ENCODE measurements at places on chromosomes 4 and X.

- DNase-seq = no peak
Measured at GRCh38 chr4:124234771-124235170, 477.8 kb downstream of the ANKRD50 start.

DNA sequence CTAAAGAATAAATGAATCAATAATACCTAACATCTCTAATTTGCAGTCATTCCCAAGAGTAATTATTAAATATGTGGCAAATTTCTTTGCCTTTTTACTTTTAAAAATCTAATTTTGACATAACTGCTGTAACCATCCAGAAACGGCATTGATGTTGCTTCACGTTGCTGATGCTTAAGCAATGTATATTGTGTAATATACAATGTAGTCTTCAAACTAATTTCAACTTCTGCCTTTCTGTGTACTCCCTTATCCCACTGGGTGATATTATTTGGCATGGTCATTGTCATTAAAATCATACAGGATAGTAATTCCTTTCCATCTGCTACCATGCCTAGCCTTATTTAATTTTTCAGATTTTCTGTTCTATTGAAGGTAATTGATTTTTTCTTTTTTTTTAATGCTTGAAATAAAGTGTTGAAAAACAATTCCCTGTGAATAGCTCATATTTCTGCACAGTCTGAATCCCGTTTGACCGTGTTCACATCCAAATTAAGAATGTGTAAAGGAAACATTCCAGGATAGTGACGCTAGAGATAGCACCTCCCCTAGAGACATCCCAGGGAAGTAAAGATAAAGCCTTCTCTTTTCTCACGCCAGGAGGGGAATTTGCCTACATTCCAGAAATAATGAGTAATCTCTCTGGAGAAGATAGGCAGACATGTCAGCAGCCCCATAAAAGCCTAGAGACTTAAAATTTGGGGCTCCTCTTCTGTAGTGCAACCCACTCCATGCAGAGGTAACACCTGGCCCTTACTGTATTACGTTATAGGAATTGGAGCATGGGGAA, 8.6 kb downstream of the FAM200B start:
- no peak for DNase-seq

- no peak for DNase-seq
Measured at GRCh38 chrX:136417806-136418205, 69.9 kb upstream of the BRS3 start.

DNA sequence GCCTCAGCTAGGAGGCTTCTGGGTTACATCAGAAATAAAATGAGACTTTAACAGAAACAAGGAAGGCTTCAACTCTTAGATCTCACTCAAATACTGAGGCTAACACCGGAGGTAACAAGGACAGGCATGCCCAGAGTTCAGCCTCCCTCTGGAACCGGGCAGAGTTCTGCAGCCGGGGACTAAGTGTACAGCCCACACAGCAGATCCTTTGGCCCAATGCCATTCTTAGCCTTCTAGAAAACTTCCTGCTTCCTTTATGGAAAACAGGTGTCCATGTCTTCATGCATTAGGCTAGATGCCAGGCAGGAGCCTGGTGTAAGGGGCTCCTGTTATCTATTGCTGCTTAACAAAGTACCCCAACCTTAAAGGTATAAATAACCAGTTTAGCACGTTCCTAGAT, 369.7 kb downstream of the BCOR start:
- no peak for DNase-seq

- no peak for DNase-seq
Measured at GRCh38 chr4:168662297-168662984, 165.6 kb downstream of the PALLD start.

DNA sequence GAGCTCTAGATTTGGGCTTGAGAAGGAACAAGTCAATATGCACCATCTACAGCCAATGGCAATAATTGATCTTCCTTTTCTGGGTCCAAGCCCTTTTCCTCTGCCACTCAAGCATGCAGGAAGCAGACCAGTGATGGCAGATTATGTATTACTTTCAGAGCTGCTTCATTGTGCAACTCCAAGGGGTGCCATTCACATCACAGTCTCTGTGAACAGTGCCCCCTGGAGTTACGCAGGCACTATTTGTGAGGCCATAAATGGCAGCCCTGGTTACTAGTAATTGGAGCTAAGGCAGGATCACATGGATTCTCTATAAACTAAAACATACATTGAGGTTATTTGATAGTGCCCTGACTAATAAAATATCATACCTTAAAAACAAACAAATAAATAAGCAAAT, 313.4 kb upstream of the SLC7A11 start:
- DNase-seq = no peak

GRCh38 chr4:134708616-134709015, 507.0 kb upstream of the PABPC4L start:
- no peak for DNase-seq

DNA sequence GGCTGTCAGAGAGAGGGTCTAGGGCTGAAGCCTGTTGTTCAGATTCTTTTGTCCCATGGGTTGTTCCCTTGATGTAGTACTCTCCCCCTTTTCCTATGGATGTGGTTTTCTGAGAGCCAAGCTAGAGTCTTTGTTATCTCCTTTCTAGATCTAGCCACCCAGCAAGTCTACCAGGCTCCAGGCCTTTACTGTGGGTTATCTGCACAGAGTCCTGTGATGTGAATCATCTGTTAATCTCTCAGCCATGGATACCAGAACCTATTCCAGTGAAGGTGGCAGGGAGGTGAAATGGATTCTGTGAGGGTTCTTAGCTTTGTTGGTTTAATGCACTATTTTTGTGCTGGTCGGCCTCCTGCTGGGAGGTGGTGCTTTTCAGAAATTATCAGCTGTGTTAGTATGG, 109.5 kb downstream of the PRR32 start:
- no peak for DNase-seq

DNA sequence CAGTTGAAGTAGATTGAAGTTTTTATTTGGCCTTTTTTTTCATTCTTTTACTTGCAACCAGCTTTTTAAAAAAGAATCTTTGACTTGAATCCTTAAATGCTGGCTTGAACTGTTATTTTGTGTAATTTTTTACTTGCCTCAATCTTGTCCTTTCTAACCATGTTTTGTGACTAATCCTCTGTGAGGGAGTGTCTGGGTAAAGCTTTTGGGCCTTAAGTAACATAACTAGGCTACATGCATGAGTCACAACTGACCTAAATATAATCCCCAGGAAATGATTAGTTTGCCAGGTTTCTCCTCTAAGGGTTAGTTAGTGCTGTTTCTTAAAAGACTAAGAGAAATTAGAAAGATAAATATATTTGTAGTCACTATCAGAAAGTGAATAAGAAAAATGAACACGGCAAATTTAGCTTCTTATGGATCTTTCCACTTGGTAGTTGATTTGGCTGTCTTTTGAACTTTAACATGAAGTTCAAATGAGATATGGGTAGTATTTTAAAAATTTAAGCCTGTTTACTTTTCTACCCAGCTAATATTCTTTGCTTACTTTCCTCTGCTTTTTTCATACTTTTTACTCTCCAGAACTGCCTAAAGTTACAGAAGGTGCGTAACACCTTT, 13.0 kb downstream of the EXOC1 start:
- DNase-seq = no peak

- no peak for DNase-seq
Measured at GRCh38 chr4:121998024-121998423, 46.2 kb upstream of the TRPC3 start.

DNA sequence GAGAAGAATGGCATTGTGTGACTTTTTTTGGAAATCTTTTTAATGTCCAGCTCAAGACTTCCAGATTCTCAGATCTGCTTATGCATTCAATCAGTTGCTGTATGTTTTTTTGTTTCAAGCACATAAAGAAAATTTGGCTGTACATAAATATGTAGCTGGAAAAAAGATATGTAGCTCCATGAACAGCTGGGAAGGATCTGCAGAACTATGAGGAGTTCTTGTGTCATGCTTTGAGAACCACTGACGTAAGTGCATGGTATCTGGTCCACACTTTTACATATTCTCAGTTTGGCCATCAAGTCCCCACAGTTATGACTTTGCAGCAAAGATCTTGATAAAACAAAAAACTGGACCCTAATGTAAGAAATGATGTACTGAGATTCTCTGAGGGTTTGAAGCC, 165.9 kb downstream of the KIT start:
- DNase-seq = no peak

GRCh38 chr4:17376205-17376604, 135.7 kb downstream of the QDPR start:
- DNase-seq = no peak

GRCh38 chr4:92344216-92344615, 40.5 kb downstream of the GRID2 start:
- no peak for DNase-seq

DNA sequence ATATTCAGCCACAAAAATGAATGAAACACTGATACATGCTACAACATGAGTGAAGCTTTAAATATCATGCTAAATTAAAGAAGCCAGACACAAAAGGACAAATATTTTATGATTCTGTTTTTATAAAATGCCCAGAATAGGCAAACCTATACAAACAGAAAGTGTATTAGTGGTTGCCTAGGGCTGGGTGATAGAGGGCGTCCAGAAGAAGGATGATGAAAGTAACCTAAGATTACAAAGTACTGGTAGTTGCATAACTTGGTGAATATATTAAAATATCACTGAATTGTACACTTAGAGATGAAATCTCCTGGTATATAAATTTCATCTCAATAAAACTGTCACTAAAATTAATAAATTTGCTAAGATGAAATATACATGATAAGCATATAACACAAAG, 67.5 kb downstream of the FBXW7 start:
- DNase-seq = no peak

DNA sequence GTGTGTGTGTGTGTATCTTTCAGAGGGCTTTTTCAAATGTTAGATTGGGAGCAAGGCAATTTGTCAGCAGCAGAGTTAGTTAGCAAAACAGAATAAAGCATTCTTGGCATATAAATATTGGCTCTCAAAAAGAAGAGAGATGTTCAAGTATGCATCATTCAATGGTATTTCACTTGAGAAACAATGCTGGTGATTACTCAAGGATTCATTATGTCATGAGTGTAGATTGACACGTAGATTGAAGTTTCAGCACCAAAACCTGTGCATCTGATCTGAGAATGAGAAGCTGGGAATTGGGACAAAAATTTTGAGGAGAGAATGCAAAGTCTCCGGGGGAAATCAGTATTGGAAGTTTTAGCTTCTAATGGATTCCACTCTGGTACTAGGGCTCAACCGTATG, 241.4 kb downstream of the FRMPD4 start:
- no peak for DNase-seq

DNA sequence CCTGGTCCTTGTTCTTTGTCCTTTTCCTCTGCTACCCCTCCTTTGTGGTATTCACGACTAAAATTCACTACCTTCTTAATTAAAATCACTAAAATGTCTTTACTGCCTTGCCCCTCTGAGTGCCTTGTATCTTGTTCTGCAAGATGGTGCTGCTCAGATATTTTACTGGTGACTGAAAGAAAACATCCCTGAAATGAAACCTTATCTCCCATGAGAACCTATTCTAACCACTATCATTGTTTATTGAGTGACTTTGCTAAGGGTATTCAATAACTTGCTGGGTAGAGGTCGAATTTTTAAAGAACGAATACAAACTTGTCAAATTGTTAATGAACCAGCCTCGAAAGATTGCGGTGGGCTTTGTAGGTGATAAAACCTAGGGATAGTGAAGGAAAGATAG, 52.8 kb downstream of the SPRY1 start:
- DNase-seq = no peak

DNA sequence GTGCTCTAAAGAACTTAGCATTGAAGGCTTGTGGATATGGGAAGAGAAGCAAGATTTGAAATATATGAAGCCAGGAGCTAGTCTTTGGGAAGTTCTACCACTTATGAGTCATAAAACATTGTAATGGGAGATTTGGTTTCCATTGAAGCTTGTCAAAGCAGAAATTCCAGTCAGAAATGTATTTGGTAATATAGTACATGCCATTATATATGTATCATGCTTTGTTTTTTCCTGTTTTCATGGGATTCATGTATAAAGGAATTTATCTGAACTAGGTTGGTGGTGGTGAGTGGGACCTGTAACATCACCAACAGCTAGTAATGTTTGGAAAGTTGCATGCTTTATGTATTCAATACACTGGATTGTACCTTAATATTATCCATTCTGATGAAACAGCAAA, 14.6 kb upstream of the DCAF8L2 start:
- no peak for DNase-seq

DNA sequence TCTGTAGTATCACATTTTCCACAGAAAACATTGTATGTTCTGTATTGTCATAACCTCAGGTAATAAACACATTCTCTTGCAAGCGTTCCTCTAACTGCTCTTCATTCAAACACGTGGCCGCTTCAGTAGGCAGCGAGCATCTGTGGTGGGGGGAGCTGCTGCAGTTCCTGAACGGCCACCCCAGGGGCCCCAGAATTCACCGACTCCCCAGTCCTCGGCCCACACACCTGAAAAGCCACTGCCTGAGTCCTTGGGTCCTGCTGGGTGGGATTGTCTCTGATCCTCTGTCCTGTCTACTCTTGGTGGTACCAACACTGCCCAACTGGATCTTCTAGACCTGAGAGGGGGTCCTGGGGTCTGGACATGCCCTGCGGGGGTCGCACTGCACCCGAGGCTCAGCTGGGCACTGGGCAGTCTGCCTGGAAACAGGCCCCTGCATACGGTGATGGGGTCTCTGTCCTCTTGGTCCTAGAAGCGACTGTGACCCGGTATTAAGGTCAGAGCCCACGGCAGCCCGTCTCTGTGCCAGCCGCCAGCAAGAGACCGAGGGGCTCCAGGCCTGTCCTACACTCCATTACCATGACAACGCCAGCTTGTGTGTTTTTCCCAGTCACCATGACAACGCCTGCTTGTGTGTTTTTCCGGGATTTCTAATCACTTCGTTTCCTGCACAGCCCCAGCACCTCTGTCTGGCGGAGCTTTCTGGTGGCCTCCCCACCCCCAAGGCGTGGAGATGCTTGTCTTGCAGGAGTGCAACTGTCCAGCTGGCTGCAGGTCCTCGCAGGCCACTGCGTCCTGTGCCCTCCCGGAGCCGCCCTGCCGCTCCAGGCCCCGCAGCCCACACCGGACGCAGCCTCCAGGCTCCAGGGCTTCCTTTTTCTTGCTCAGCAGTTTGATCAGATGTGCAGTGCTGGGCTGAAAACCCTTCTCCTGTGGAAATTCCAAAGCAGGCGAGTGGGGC, 16.0 kb downstream of the CTBP1 start:
- no peak for DNase-seq

GRCh38 chrX:23202326-23202725, 132.3 kb upstream of the PTCHD1 start:
- DNase-seq = no peak

DNA sequence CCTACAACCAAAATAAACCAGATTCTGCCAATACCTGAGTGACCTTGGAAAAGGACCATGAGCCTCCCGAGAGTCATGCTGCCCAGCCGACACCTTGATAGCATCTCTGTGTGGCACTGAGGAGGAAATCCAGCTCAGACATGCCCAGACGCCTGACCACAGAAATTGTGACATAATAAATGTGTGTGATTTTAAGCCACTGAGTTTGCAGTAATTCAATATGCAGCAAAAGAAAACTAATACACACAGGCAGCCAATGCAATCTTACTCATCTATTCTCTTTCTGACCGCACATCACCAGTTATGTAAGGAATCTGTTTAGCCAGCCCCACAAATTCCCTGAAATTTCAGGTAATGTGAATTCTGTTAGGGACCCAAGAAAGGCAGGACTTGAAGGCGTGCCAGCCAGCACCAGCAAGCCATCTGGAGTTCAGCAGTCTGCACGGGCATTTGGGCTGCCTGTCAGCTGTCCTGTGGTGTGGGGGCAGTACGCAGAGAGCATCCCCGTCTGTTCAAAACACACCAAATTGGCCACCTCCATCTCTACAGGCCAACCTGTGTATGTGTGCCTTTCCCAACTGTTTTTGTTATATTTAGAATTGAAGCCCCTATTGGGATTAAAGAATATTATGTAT, 176.4 kb downstream of the NLGN4X start:
- DNase-seq = no peak
